ENCODE measurements at places on chromosomes 11 and 22. TPM values are rescaled to one million over a fixed set of nuclear protein-coding genes. Genes with fewer than 3 reads are reported as not detected.

Gene RFPL3
- total RNA-seq: not detected

Gene SLN
- total RNA-seq: not detected

Gene BTBD18
- not detected for total RNA-seq

Gene SEPTIN3
- 75.0 TPM for total RNA-seq

Gene MN1
- total RNA-seq: 19.0 TPM

DNA sequence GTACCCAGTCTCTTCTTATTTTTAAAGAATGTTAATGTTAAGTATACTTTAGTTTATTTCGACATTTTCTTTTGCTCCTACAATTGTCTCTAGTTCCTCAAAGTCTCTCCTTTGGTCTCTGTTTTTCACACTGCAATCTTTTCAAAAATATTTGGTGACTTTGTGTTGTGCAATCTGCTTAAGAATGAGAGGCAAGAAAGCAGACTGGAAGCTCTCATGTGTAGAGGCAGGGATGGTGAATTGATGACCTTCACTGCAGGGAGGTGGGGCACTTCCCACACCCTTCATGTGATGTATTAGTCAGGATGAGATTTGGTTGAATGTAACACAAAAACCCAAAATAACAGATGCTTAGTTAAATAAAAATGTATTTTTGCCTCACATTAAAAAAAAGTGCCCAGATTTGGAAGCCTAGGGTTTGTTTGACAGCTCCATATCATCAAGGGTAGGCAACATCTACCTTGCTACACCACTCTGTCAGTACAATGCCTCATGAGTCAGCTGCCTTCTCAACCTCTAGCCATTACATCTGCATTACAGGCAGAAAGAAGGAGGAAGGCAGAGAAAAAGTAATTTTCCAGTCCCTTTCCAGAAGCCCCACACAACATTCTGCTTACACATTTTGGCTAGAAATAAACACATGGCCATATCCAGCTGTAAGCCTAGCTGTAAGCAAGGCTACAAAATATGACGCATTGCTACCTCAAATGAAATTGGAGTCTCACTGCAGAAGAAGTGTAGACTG lies 3.8 kb upstream of the MMP27 start:
- no peaks in the 10 kb centered on the region for H3K36me3 ChIP-seq
- H3K4me1 ChIP-seq: no peaks in the 10 kb centered on the region
- H3K27me3 ChIP-seq: no peaks in the 10 kb centered on the region
- H3K27ac ChIP-seq: no peak overlapping the region

DNA sequence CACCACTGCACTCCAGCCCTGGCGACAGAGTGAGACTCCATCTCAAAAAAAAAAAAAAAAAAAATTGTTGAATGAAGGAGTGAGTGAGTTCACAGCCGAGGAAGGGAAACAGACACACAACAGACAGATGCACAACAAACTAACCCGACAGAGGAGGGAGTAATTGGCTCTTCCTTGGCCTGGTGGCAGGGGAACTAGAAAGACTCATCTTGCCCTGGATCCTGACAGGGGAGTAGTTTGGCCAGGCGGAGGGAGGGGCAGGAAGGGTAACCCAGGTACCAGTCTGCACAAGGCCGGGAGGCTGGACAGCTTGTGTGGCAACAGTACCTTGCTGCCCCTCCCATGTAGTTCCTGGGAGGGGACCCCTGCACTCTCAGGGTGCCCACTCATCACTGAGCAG lies 106.9 kb downstream of the KIAA1671 start:
- H3K4me1 ChIP-seq: peaks cover 19% of the 10 kb centered on the region
- H3K36me3 ChIP-seq: no peaks in the 10 kb centered on the region
- H3K27me3 ChIP-seq: no peaks in the 10 kb centered on the region
- no peak overlapping the region for H3K4me3 ChIP-seq

GRCh38 chr11:117201658-117202305 lies 2.6 kb downstream of the TAGLN start:
- no peak overlapping the region for H3K4me3 ChIP-seq
- H3K27me3 ChIP-seq: peaks cover 13% of the 10 kb centered on the region
- peaks cover 5% of the 10 kb centered on the region for H3K36me3 ChIP-seq
- peak overlapping the region; percentile 12 for H3K27ac ChIP-seq

GRCh38 chr11:92180664-92181251 lies 43.9 kb upstream of the FAT3 start:
- H3K36me3 ChIP-seq: no peaks in the 10 kb centered on the region
- no peak overlapping the region for H3K4me3 ChIP-seq
- no peak for DNase-seq
- no peak overlapping the region for H3K27ac ChIP-seq

- H3K27ac ChIP-seq: no peak overlapping the region
- no peaks in the 10 kb centered on the region for H3K36me3 ChIP-seq
- no peak overlapping the region for H3K4me3 ChIP-seq
- DNase-seq: no peak
- peaks cover 9% of the 10 kb centered on the region for H3K4me1 ChIP-seq
Observed at GRCh38 chr22:39731881-39732555, 161.5 kb downstream of the CACNA1I start.

DNA sequence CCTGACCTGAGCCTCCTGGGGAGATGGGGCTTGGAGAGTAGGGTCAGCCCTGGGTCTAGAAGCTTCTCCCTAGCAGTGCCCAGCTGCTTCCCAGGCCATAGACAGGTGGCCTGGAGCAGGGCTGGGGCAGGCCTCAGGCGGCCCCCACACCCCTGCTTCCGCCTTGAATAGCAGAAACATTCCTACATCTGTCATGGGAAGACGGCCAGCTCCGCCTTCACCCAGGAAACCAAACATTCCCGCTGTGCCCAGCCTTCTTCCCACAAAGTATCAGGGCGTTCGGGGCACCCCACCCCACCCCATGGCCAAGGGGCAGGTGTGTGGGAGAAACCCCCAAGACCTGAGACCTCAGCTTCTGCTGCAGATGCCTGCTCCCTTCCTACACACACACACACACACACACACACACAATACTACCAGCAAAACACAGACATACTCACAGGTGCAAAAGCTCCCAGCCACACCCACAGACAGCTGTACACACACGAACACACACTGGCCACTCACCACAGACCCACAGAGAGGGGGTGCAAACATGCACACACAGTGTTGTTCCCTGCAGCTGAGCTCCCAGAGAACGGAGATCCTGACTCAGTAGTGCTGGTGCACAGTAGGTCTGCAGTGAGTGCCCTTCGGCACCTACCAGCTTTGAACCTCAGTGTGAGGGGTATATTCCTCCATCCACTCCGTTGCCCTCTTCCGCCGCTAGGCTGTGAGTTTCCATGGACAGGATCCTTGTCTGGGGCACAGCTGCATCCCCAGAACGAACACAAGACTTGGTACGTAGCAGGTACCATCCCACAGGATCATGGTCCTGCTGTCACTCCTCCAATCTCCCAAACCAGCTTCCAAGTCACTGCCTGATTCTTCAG lies 37.4 kb downstream of the PDGFB start:
- peaks cover 7% of the 10 kb centered on the region for H3K4me1 ChIP-seq
- no peak for DNase-seq
- no peak overlapping the region for H3K27ac ChIP-seq
- no peak overlapping the region for H3K4me3 ChIP-seq

GRCh38 chr22:48709453-48709852 lies 1118.2 kb downstream of the BRD1 start:
- H3K4me1 ChIP-seq: peaks cover 29% of the 10 kb centered on the region
- no peaks in the 10 kb centered on the region for H3K36me3 ChIP-seq
- no peaks in the 10 kb centered on the region for H3K27me3 ChIP-seq
- no peak overlapping the region for H3K4me3 ChIP-seq

DNA sequence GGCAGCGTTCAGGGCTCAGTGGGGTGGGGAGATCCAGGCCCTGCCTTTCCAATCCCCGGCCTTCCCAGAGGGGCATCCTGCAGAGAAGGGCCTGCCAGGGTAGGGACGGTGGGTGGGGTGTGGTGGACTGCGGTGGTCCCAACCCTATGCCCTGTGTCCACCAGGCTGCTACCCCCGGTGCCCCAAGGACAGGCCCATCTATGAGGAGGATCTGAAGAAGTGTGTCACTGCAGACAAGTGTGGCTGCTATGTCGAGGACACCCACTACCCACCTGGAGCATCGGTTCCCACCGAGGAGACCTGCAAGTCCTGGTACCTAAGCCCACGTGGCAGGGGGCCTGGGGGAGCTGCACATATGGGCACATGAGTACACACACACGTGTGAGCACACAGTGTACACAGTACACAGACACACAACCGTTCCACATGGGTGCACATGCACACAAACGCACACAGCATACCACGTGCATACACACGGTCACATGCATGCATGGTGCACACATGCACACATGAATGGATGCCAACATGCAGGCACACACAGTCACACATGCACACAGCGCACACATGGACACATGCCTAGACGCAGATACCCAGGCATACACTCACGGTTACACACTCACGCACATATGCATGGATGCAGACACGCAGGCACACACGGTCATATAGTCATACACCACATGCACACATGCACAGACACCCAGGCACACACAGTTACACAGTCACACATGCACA lies 16.1 kb downstream of the MUC2 start:
- H3K4me1 ChIP-seq: no peaks in the 10 kb centered on the region
- no peak for DNase-seq
- no peaks in the 10 kb centered on the region for H3K36me3 ChIP-seq

GRCh38 chr11:15327786-15328231 lies 213.1 kb downstream of the INSC start:
- peak overlapping the region; percentile 37 for H3K27ac ChIP-seq
- H3K4me1 ChIP-seq: peaks cover 8% of the 10 kb centered on the region
- no peaks in the 10 kb centered on the region for H3K36me3 ChIP-seq
- peak; percentile 77 for DNase-seq
- no peak overlapping the region for H3K4me3 ChIP-seq
- no peaks in the 10 kb centered on the region for H3K27me3 ChIP-seq

- no peak overlapping the region for H3K4me3 ChIP-seq
- no peaks in the 10 kb centered on the region for H3K36me3 ChIP-seq
Observed at GRCh38 chr11:132504501-132505041, 1027.7 kb downstream of the OPCML start.

GRCh38 chr22:29987137-29987536 lies 93.1 kb upstream of the HORMAD2 start:
- peaks cover 4% of the 10 kb centered on the region for H3K4me1 ChIP-seq
- no peak overlapping the region for H3K4me3 ChIP-seq
- no peaks in the 10 kb centered on the region for H3K36me3 ChIP-seq
- no peak overlapping the region for H3K27ac ChIP-seq
- H3K27me3 ChIP-seq: no peaks in the 10 kb centered on the region

DNA sequence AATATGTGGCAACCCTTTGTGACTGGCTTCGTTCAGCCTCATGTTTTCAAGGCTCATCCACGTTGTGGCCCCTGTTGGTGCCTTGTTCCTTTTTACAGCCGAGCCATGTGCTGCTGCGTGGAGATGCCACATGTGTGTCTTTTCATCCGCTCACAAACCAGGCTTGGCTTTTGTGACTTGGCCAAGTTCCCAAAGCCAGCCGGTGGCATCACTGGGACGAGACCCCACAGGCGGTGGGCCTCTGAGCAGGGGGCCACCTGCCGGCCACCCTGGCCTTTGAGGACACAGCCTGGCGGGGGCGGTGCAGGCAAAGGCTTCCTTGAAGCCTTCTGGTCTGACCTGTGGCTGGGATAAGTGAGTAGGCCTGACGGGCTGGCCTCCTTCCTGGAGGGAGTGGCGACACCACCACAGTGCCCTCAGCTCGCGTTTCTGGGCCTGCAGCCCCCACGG lies 10.5 kb downstream of the GRK2 start:
- no peak for DNase-seq
- H3K36me3 ChIP-seq: no peaks in the 10 kb centered on the region
- peak overlapping the region; percentile 32 for H3K27ac ChIP-seq
- peaks cover 15% of the 10 kb centered on the region for H3K4me1 ChIP-seq

GRCh38 chr11:57359896-57360690 lies 20.9 kb downstream of the PRG3 start:
- H3K27ac ChIP-seq: no peak overlapping the region
- DNase-seq: no peak
- no peak overlapping the region for H3K4me3 ChIP-seq
- no peaks in the 10 kb centered on the region for H3K36me3 ChIP-seq
- no peaks in the 10 kb centered on the region for H3K4me1 ChIP-seq

- peaks cover 2% of the 10 kb centered on the region for H3K36me3 ChIP-seq
- H3K27ac ChIP-seq: peak overlapping the region; percentile 75
- H3K27me3 ChIP-seq: peaks cover 3% of the 10 kb centered on the region
Observed at GRCh38 chr22:47802421-47802820, 1040.0 kb downstream of the TBC1D22A start.

DNA sequence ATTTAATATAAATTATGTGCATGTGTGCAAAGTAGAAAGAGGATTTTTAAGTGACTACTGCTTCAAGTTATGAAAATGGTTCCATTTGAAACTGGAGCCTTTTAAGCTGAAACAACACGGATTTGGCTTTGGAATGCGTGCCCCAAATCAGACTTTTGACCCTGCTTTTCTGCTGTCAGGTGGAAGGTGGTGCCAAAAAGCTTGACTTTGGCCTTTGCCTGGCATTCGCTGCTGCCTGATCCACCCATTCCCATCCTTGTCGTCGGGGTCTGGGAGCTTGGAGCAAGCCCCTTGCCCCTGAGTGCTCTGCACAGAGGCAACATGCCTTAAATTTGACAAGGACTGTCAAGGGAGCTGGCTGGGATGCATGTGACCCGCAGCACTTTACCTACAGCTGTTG lies 335.3 kb upstream of the SYN3 start:
- H3K4me3 ChIP-seq: no peak overlapping the region
- peaks cover 3% of the 10 kb centered on the region for H3K36me3 ChIP-seq

GRCh38 chr22:17272511-17272991 lies 53.3 kb upstream of the ADA2 start:
- no peaks in the 10 kb centered on the region for H3K27me3 ChIP-seq
- H3K4me3 ChIP-seq: no peak overlapping the region

- DNase-seq: no peak
- peaks cover 9% of the 10 kb centered on the region for H3K4me1 ChIP-seq
- H3K27ac ChIP-seq: no peak overlapping the region
- H3K36me3 ChIP-seq: no peaks in the 10 kb centered on the region
- H3K27me3 ChIP-seq: no peaks in the 10 kb centered on the region
Observed at GRCh38 chr11:57073128-57073527, 84.4 kb downstream of the OR5AK2 start.

DNA sequence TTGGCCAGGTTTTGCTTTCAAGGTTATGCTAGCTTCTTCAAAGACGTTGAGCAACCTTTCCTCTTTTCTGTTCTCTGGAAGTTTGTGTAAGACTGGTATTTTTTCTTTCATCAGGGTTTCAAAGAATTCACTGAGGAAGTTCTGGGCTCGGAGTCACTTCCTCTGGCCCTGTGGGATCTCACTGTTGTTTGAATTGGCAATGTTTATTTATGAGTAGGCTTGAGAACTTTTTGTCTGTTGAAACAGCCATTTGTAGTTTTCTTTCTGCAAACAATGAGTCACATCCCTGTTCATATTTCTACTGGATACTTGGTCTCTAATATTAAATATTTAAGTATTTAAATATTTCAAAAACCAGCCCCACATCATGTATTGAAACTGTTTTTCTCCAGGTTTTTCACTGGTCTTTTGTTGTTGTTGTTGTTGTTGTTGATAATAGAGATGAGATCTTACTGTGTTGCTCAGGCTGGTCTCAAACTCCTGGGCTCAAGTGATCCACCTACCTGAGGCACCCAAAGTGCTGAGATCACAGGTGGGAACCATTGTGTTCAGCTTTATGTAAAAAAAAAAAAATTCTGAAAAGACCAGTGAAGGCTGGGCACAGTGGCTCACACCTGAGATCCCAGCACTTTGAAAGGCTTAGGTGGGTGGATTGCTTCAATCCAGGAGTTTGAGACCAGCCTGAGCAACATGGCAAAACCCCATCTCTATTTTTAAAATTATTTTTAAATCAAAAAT lies 26.9 kb downstream of the SUSD2 start:
- H3K36me3 ChIP-seq: peaks cover 7% of the 10 kb centered on the region
- H3K27ac ChIP-seq: peak overlapping the region; percentile 97
- no peak for DNase-seq
- no peak overlapping the region for H3K4me3 ChIP-seq
- peaks cover 3% of the 10 kb centered on the region for H3K27me3 ChIP-seq
